ENCODE measurements at places on chromosomes 5 and 9.

GRCh38 chr9:124852121-124852828, 985 bp upstream of the WDR38 start:
- DNase-seq: no peak

- DNase-seq: no peak
These were observed 79.8 kb upstream of the SPATA31D4 start for GRCh38 chr9:81848472-81848871.

DNA sequence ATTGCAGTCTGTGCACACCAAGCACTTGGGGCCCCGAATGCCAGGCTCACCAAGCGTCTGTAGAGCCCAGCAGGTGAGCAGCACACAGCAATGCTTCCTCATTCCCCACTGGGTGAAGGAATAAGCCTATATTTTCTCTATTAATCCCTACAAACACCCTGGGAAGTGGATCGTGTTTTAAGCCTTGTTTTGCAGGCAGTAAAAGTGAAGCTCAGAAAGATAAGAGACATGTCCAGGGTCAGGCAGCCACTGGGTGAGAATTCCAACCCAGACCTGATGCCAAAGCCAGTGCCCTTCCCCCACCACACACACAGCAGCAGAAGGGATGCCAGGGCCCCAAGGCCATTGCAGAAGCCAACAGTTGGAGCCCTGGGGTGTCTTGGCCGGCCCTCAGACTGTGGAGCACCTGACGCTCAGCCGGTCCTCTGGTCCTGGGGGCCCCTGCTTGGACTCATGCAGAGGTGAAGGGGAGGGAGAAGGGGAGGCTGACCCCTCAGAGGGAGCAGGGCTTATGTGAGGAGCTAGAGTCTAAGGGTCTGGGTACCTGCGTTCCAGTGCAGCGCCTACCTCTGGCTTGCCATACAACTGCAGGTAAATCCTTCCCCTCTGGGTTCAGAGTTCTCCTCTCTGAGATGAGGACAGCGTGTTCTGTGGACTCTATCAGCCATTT, 26.3 kb upstream of the SYNPO start:
- no peak for DNase-seq

DNA sequence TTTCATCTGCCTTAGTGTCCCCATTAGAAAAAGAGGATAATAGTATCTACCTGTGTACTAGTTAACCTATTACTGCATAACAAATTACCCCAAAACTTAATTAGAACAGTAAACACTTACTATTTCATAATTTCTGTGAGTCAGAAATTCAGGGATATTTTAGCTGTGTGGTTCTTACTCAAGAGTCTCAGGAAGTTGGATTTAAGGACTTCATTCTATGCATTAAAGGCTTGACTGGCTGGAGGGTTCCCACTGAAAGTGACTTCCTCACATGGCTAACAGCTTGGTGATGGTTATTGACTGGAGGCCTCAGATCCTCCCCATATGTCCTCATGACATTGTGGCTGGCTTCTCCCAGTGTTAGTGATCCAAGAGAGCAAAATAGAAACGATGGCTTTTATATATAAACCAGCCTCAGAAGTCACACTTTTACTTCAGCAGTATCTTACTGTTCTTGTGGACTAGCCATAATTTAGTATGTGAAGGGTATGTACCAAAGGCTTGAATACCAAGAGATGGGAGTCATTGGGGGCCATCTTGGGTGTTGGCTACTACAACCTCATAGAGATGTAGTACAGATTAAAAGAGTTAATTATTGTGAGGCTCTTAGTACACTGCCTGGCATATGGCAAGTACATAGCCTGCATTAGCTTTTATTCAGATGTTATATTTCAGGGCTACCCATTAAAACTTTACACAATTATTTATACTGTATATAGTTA, 9.9 kb downstream of the RAD23B start:
- DNase-seq: no peak

- DNase-seq: no peak
These were observed 92.6 kb upstream of the IRX4 start for GRCh38 chr5:1975406-1975715.

DNA sequence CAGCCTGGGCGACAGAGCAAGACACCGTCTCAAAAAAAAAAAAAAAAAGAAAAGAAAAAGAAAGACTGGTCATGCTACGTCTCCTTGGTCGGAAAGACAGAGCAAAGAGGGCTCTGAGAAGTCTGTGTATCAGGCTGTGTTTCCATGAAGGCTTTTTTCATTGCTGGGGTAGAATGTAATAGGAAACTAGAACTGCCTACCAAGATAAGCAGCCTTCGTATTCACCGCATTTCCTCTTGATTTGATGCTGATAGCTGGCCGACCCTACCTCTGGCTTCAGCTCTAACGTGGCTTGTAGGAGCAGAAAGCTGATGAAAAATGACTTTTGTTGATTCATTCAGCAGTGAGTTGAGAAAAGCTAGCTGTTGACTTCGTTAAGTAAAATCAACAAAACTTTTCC, 17.4 kb downstream of the SLC1A3 start:
- DNase-seq: no peak

GRCh38 chr9:93899609-93900435, 55.3 kb downstream of the BARX1 start:
- DNase-seq: no peak

- DNase-seq: no peak
These were observed 89.7 kb downstream of the HRH2 start for GRCh38 chr5:175747539-175748060.

DNA sequence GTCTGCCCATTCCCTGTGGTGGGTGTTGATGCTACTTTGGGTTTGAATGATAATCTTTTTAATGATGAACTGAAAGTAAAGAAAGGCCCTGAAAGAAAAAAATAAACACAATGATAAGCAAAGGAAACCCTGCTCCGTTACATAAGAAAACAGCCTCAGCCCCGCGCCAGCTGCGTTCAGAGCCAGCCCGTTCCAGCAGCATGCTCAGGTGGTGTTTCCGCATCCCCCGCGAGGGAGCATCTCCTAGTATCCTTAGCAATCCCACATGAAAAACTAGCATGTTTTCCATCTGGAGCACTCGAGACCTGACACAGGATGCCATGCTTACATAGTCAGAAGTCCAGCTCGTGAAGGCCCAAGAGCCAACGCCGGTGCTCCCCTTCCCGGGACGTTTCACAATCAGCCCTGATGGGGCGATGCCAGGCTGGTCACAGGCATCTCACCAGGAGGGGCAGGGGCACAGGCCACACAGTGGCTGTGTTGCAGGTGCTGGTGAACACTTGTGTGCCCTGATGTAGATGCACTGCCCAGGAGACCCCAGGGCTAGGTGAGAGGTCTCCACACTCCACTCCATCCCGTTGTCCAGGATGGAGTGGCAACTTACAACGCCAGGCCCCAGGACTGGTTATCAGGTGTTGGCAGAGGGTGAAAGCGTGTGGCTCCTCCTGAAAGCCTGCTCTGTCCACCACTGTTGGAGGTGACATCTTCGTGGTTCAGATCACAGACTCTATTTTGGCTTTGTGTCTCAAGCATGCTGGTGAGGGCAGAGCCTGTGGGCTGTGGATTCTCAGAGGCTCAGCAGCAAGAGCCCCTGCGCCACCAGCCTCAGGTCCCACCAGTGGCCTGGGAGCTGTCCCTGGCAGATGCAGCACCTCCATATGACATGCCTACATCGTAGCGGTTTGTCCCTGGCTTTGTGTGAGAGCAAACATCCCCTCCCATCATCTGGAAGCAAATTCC, 246.8 kb upstream of the IRX1 start:
- DNase-seq: no peak

DNA sequence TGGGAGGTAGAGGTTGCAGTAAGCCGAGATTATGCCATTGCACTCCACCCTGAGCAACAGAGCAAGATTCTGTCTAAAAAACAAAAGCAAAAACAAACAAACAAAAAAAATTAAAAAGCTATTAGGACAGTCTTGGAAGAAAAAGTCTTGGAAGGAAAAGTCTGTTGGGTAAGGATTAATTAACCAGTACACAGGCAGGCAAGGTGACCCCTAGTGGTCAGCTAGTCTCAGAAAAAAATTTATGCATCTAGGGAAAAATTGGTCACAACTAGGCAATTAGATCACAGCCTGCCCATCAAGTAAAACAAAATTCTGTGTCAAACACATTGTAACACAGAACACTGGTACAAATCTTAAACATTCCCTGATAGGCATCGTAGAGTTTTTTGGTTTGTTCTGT, 6.7 kb upstream of the ANKRD18B start:
- DNase-seq: no peak

- no peak for DNase-seq
These were observed 56.3 kb downstream of the USP20 start for GRCh38 chr9:129891569-129891968.

GRCh38 chr9:2210201-2210600, 195.1 kb downstream of the SMARCA2 start:
- DNase-seq: no peak

DNA sequence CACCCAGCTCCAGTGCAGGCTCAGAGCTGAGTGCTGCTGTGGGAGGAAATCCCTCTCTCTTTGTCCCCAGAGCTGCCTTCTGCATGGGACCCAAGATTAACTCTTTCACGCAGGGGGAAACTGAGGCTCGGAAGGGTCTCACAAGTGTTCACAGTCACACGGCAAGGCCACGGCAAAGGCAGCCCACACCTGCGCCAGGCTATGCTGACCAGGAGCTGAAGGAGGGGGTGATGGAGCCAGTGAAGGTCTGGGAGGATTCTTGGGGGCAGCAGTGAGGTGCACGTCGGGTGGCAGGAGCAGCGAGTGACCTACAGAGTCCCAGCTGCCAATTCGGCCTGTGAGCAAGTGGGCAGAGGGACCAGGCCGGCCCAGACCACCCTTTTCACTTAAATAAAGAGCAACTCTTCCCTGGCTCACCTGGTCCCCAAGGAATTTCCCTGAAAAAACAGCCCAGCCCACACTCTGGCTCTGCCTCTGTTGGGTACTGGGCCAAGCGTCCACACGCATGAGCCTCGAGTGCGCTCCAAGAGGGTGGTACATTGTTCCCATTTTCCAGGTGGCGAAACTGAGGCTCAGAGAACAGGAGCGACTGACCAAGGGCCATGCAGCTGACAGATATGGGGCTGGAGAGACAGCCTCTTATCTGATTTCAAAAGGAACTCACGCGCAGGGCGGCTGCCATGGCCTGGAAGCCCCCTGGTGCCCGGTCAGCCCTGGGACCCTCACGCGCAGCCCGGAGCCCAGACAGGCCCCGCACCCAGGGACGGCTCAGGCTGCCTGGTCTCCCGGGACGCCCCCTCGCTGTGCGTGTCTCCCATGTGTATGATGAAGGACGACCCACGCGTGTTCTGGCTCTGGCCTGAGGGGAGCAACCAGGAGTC, 28.2 kb downstream of the SARDH start:
- no peak for DNase-seq

DNA sequence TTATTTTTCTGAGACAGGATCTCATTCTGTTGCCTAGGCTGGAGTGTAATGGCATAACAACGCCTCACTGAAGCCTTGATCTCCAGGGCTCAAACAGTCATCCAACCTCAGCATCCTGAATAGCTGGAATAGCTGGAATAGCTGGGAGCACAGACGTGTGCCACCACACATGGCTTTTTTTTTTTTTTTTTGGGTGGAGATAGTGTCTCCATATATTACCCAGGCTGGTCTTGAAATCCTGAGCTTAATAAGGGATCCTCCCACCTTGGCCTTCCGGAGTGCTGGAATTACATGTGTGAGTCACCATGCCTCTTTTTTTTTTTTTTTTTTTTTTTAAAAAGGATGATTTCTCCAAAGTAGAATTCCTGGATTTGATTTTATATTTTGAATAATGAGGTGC, 60.7 kb downstream of the NSD1 start:
- no peak for DNase-seq

DNA sequence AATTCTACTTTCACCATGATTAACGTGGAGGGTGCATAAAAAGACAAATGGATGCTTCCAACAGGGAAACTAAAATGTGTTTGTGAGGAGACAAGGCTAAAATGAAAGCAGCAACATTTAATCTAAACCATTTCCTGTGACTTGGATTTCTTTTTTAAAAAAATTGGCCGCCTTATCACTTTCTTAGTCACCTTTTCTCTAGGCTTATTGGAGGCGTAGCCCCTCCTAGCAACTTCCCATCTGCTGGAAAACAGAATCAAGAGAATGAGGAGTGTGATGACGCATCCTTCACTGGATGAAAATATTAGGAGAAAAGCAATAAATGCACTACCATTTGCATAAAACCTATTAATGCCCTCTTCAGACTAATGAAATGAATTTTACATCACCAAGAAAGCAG, 791 bp upstream of the GPR150 start:
- no peak for DNase-seq

- no peak for DNase-seq
These were observed 24.2 kb downstream of the STC2 start for GRCh38 chr5:173303878-173304590.

- no peak for DNase-seq
These were observed 126.7 kb downstream of the GRIA1 start for GRCh38 chr5:153617190-153617589.
